ENCODE measurements at places on chromosomes 2 and 18.

GRCh38 chr18:8463791-8464190 is 145.4 kb upstream of the RAB12 start:
- no peak overlapping the region for H3K4me3 ChIP-seq
- H3K36me3 ChIP-seq, result no peaks in the 10 kb centered on the region
- DNase-seq, result no peak

DNA sequence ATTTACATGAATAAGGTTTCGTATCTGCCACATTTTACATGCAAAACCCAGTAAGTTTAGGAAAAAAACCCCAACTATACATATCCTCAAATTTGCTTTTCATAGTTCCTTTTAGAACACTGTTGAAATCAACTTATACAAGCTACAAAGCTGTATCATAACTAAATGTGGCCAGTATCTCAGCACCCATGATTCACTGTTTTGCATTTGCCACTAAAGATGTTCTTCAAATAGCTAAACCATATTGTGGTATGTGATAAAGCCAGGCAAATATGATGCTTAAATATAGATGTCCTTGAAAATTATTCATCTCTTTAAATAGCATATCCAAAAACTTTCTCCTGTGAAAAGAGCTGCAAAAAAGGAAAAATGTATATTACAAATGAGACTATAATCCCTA is 29.9 kb downstream of the ROCK2 start:
- no peaks in the 10 kb centered on the region for H3K27me3 ChIP-seq
- no peaks in the 10 kb centered on the region for H3K4me1 ChIP-seq
- no peak for DNase-seq
- H3K27ac ChIP-seq, result no peak overlapping the region
- no peak overlapping the region for H3K4me3 ChIP-seq

- H3K27ac ChIP-seq, result no peak overlapping the region
- H3K4me1 ChIP-seq, result no peaks in the 10 kb centered on the region
- no peaks in the 10 kb centered on the region for H3K36me3 ChIP-seq
Observed at GRCh38 chr18:73577365-73577764, 570.3 kb downstream of the FBXO15 start.

GRCh38 chr2:61045226-61045625 is 20.4 kb upstream of the SANBR start:
- H3K27ac ChIP-seq, result no peak overlapping the region
- H3K4me3 ChIP-seq, result no peak overlapping the region
- no peaks in the 10 kb centered on the region for H3K36me3 ChIP-seq
- no peak for DNase-seq

DNA sequence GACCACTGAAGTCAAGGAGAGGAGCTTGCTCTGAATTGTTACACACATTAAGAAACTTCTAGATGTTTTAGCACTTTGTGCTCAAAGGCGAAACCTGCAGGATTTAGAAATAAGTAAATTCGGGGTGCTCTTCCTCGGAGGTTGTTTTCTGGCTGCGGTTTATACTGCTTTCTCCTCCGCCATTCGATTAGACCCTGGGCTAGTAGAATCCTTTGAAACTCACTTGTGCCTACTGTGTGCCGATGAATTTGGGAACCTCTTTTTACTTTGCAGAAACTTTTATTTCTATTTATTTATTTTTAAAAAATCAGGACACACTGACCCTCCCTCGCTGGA is 3.5 kb downstream of the MEIS1 start:
- no peak for DNase-seq
- H3K27me3 ChIP-seq, result no peaks in the 10 kb centered on the region
- H3K4me3 ChIP-seq, result peak overlapping the region; percentile 80
- peaks cover 2% of the 10 kb centered on the region for H3K4me1 ChIP-seq
- H3K27ac ChIP-seq, result peak overlapping the region; percentile 89

- H3K36me3 ChIP-seq, result no peaks in the 10 kb centered on the region
- no peak overlapping the region for H3K4me3 ChIP-seq
- no peaks in the 10 kb centered on the region for H3K4me1 ChIP-seq
- no peak overlapping the region for H3K27ac ChIP-seq
Observed at GRCh38 chr2:191638079-191638801, 39.7 kb upstream of the NABP1 start.

- DNase-seq, result no peak
- no peaks in the 10 kb centered on the region for H3K27me3 ChIP-seq
- H3K27ac ChIP-seq, result no peak overlapping the region
- H3K36me3 ChIP-seq, result no peaks in the 10 kb centered on the region
Observed at GRCh38 chr2:133760376-133760775, 192.1 kb upstream of the NCKAP5 start.

GRCh38 chr18:61637905-61638595 is 254.8 kb downstream of the RNF152 start:
- H3K27me3 ChIP-seq, result no peaks in the 10 kb centered on the region
- H3K36me3 ChIP-seq, result no peaks in the 10 kb centered on the region
- no peak overlapping the region for H3K27ac ChIP-seq
- DNase-seq, result no peak

DNA sequence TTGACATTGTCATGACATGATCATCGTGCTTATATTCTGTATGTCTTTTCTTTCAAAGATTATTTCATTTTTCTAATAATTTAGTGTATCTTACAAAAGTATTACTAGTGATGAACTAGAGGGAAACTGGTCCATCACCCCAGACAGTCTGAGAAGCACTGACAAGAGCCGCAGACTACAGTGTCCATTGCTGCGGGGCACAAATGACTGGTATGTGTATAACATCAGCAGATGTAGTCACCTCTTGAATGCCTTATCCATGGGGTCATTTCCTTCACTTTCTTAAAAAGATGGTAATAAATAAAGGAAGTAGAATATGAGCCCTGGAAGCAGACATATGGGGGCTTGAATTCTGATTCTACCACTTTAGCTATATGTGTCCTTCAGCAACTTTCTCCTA is 29.6 kb downstream of the NEMP2 start:
- no peak for DNase-seq
- no peaks in the 10 kb centered on the region for H3K27me3 ChIP-seq
- H3K4me3 ChIP-seq, result no peak overlapping the region
- no peaks in the 10 kb centered on the region for H3K36me3 ChIP-seq
